ENCODE measurements at places on chromosomes 12 and 14. TPM values are rescaled to one million over a fixed set of nuclear protein-coding genes. Genes with fewer than 3 reads are reported as not detected.

Gene CLEC2A
- not detected for total RNA-seq

Gene TSPAN11
- total RNA-seq = not detected

Gene ANO4
- not detected for total RNA-seq

Gene KRT71
- total RNA-seq = not detected

Gene EIF4B
- 637 TPM for total RNA-seq

Measured in activated naive CD4-positive, alpha-beta T cell treated with anti-CD3 and anti-CD28 coated beads, Interleukin-2, amount 50 U/mL, for 72 hours (primary cell).